ENCODE measurements at places on chromosomes 2 and 18. TPM values are rescaled to one million over a fixed set of nuclear protein-coding genes. Genes with fewer than 3 reads are reported as not detected.
A peak's percentile ranks its signal among the peaks of the same experiment; 100 is the strongest.

Gene CCDC178
- not detected for total RNA-seq

Gene CTAGE1
- total RNA-seq, result not detected

- no peak overlapping the region for H3K4me3 ChIP-seq
Observed at GRCh38 chr2:72082021-72082601, 65.6 kb downstream of the CYP26B1 start.

GRCh38 chr2:68031542-68032160, 31.2 kb downstream of the C1D start:
- no peaks in the 10 kb centered on the region for H3K4me1 ChIP-seq
- no peak overlapping the region for H3K27ac ChIP-seq
- H3K27me3 ChIP-seq, result no peaks in the 10 kb centered on the region
- no peaks in the 10 kb centered on the region for H3K36me3 ChIP-seq
- H3K4me3 ChIP-seq, result no peak overlapping the region
- DNase-seq, result peak; percentile 47

DNA sequence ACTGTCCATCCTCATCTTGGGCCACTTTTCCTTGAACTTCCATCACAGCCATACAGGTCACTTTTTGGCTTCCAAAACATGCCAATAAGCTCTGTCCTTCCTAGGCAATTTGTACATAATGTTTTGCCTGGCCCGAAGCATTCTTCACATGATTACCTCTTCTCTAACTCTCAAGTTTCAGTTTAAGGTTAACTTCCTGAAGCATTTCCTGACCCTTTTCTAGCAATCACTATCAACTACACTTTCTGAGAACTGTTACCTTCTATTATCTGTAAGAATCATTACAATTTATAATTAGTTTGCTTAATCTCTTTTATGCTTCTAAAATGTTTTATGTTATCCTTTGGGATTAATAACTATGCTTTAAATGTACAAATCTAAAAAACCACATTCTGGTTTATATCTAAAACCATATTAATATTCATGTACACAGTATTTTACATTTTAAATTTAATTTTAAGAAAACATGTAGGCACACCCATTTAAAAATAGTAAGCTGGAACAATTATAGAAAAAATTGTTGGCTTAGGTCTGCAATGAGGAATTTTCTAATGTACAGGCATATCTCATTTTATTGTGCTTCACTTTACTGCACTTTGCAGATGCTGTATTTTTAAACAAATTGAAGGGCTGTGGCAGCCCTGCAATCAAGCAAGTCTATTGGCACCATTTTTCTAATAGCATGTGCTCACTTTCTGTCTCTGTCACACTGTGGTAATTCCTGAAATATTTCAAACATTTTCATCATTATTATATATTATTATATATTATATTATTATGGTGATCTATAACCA, 76.4 kb downstream of the C2orf74 start:
- no peaks in the 10 kb centered on the region for H3K27me3 ChIP-seq
- no peak overlapping the region for H3K4me3 ChIP-seq
- H3K27ac ChIP-seq, result no peak overlapping the region
- peaks cover 33% of the 10 kb centered on the region for H3K36me3 ChIP-seq
- DNase-seq, result peak; percentile 9
